ENCODE measurements at places on chromosomes 6 and 20. TPM values are rescaled to one million over a fixed set of nuclear protein-coding genes. Genes with fewer than 3 reads are reported as not detected.

DNA sequence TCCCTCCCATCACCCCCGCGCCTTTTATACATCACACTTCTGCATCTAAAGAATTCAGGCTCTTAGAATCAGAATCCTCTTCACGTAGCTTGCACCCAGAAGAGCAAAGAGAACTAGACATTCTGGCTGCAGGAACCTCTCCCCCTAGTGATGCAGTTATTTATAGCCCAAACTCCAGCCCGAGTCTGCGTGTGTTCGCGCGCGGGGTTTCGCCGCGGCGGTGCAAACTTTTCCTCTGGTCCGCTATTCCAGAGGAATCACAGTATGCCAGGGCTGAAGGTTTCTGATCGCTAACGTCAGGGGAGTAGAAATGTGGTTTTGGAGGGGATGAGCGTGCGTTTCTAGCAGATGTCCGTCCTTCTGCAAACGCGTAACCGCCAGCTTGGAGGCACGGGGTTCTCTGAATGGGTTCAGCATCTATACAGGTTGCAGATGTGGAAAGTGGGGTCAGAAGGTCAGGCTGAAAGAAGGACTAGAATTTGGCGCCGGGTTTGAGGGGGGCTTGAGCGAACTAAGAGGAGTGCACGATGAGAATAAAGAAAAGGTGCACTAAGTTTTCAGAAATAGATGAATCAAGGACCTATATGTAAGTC lies 1.8 kb downstream of the EPHA7 start:
- DNase-seq: no peak

- DNase-seq: no peak
Observed at GRCh38 chr6:64590965-64591675, 955.5 kb downstream of the PHF3 start.

DNA sequence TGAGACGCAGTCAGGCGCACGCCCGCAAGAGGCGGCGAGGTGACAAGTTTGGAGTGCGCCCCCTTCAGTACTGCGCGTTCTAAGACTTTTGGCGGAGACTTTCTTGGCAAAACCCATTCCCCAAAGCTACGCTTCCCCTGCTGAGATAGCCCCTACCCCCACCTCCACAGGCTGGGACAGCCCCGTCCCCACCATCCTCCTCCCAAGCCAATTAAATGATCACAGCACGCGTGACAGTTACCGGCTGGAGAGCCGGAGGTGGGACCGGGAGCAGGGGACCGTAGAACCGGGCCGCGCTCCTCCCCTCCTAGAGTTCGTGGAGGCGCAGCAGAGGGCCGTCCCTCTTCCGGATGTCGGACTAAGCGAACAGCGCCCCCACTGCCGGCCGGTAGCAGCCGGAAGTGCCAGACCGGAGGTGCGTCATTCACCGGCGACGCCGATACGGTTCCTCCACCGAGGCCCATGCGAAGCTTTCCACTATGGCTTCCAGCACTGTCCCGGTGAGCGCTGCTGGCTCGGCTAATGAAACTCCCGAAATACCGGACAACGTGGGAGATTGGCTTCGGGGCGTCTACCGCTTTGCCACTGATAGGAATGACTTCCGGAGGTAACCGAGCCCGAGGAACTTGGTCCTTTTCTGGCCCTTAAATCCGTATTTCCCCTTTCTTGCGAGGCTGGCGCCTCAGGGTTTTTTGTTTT lies at the start of gene TOMM6:
Gene TOMM6, plus strand, starts transcription at position 476 of the 699 bp plus-strand sequence. Its CDS starts 4 bp downstream, at position 480.
- peak; percentile 94 for DNase-seq

GRCh38 chr6:56093776-56094175 lies 153.6 kb downstream of the COL21A1 start:
- DNase-seq: no peak

DNA sequence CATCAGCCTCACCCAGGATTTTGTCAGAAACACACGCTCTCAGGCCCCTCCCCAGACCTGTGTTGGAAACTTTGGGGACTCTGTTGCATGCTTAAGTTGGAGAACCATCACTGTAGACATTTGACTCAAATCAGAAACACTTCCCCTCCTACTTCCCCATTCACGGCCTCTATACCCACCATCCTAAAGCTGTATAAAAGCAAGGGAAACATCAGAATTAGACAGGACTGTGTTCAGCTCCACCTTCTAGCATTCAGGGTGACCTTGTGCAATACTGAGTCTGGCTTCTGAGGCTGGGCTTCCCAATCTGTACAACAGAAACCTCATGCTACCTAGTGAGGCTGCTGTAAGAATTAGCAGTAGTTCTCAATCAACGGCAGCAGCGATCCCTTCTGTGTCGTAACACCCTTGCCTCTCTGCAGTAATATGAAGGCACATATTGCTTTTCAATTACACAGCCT lies 252.3 kb downstream of the LY86 start:
- no peak for DNase-seq

- DNase-seq: peak; percentile 56
Observed at GRCh38 chr20:50980851-50981713, 22.5 kb downstream of the MOCS3 start.

DNA sequence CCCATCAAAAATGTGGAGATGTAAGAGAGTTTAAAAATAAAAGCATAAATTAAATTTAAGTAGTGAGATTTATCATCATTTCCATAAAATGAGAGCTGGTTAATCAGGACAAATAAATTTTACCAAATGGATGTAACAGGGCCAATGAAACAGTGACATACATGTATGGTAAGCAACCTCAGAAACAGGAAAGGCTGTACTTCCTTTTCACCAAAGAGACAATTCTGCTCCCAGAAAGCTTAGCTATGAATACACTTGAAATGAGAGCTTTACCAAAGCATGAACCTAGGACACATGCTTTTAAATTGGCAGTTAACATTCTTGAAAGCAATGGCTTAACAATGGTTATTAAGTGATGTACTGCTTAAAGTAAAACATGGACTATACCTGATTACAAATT lies 12.1 kb upstream of the UBE2J1 start:
- DNase-seq: no peak

- no peak for DNase-seq
Observed at GRCh38 chr6:13872681-13873080, 52.1 kb upstream of the RNF182 start.

GRCh38 chr6:55633471-55633870 lies 54.5 kb upstream of the HMGCLL1 start:
- no peak for DNase-seq

DNA sequence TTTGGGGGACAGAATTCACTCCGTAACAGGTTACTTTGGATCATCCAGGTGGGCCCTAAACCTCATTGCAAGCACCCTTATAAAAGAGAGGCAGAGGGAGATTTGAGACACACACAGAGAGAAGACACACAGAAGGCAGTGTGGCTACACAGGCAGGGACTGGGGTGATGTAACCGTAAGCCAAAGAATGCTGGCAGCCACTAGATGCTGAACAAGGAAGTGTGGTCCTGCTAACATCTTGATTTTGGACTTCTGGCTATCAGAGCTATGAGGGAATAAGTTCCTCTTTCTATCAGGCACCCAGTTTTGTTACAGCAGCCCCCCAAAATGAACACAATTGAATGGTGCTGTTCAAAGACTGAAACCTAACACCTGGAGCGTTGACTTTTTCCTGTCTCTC lies 191.3 kb upstream of the MYLIP start:
- DNase-seq: no peak

DNA sequence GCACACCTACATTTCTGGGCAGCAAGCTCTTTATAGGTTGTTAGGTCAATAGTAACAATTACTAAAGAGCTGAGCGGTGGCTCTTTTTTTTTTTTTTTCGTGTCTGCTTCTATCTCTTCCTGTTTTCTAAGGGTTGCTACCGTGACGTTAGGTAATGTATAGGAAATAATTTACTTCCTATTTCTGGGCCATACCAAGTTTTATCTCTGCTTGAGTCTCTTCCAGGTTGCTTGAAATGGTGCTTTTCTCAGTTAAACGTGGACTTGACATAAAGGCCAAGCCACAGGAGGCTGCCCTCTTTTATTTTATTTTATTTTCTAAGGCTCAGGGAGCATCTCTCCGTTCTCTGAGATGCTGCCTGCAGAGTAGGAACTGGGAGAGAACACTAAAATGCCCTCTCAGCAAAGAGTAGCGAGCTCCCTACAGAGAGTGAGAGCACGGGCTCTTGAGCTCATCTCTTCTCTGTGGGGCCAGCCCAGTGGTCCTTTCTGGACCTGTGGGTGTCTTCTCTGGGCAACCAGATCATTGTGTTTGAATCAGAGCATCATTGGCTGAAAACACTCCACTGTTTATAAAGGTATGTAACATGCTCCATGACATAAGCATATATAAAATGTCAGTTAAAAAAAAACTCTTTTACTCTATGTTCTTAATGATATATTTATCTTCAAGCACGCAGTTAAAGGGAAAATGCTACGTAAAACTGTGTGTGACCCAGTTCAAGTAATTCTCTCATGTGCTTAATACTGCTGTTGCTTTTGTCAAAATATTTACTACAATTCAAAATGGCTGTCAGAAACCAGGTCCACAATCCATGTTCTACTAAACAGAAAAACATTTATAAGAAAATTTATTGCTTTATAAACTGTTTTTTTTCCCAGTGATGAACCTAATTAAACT lies at the start of gene ZNF831:
Gene ZNF831, plus strand, starts transcription at position 191 of the 900 bp plus-strand sequence. CDS start 27,199 bp downstream, outside the sequence.
- no peak for DNase-seq

DNA sequence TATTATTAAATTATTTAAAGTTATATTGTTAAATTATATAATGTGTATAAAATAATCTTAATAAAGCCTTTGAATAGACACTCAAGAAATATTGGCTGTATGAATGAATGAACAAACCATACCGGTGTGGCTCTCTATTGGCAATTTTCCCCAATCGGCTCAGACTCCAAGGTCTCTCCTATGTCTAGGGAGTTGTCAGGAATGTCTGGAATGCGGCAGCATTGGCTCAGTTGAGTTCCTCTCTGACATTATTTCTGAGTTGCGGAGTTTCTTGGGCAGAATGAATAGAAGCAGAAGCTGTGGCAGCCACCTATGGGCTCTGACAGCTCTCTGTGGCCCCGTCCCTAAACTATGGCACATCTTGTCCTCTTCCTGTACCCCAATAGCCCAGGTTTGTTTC lies 111.0 kb downstream of the SOBP start:
- DNase-seq: no peak

- no peak for DNase-seq
Observed at GRCh38 chr20:6974838-6975237, 207.4 kb downstream of the BMP2 start.

- no peak for DNase-seq
Observed at GRCh38 chr6:149636124-149636523, 12.4 kb downstream of the KATNA1 start.

- DNase-seq: no peak
Observed at GRCh38 chr6:100881707-100882040, 545 bp upstream of the ASCC3 start.

GRCh38 chr6:27911956-27912446 lies at the start of gene OR2B2:
Gene OR2B2, minus strand, starts transcription at chr6:27912396. Its CDS starts 77 bp downstream, at chr6:27912319.
- no peak for DNase-seq

- DNase-seq: peak; percentile 17
Observed at GRCh38 chr6:36720251-36721141, 22.9 kb downstream of the RAB44 start.

GRCh38 chr6:96522465-96523009 lies 931 bp downstream of the UFL1 start:
- DNase-seq: no peak

- no peak for DNase-seq
Observed at GRCh38 chr6:125489579-125490285, 188.0 kb upstream of the HDDC2 start.

Gene OR2J3
- total RNA-seq: not detected

Gene RBPJL
- total RNA-seq: not detected

Gene SOBP
- 1.2 TPM for total RNA-seq

Gene TMEM14A
- total RNA-seq: 19.0 TPM

Gene MAK
- total RNA-seq: not detected

Gene HS3ST5
- total RNA-seq: not detected

Gene IL17A
- total RNA-seq: not detected

Gene EYA4
- total RNA-seq: not detected

Gene EPHA7
- not detected for total RNA-seq

Gene DSP
- 0.17 TPM for total RNA-seq

Measured in activated naive CD8-positive, alpha-beta T cell treated with anti-CD3 and anti-CD28 coated beads, Interleukin-2, amount 10 ng/mL, durations not matched to agents 7 days and 5 days (primary cell).